WTC11 (cell line): ENCODE measurements at places on chromosomes 5 and 9.

DNA sequence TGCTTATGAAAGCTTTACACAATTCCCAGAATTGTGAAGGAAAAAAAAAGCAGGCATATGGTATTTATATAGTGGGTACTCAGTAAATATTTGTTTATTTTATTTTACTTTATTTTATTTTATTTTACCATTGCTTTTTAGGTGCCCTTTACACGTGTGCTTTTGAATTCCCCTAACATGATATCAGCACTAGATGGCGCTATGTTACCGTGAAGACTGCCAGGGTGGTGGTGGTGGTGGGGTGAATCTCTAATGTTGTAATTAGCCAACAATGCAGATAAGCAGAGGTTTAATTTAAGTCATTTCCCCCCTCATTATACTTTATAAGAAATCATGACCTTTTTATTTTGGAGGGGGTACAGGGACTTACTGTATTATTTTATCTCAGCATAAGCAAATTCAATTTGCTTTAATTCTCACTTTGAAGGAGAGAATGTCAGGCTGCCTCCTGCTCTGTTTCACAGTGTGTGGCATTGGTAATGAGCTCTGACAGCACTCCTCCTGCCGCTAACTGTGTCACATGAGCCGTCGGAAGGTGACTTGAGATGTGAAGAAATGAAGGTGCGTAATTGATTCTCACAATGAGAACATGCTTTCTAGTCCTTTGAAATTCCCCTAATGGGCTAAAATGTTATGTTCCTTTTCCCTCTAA lies 165.6 kb downstream of the YTHDC2 start:
- no peak overlapping the region for H3K27ac ChIP-seq
- peak; percentile 38 for DNase-seq
- H3K36me3 ChIP-seq: peaks cover 19% of the 10 kb centered on the region
- no peaks in the 10 kb centered on the region for H3K27me3 ChIP-seq

GRCh38 chr9:68457803-68458202 lies 82.9 kb downstream of the TMEM252 start:
- H3K4me3 ChIP-seq: no peak overlapping the region
- peaks cover 15% of the 10 kb centered on the region for H3K27me3 ChIP-seq
- H3K27ac ChIP-seq: no peak overlapping the region
- peaks cover 12% of the 10 kb centered on the region for H3K4me1 ChIP-seq

DNA sequence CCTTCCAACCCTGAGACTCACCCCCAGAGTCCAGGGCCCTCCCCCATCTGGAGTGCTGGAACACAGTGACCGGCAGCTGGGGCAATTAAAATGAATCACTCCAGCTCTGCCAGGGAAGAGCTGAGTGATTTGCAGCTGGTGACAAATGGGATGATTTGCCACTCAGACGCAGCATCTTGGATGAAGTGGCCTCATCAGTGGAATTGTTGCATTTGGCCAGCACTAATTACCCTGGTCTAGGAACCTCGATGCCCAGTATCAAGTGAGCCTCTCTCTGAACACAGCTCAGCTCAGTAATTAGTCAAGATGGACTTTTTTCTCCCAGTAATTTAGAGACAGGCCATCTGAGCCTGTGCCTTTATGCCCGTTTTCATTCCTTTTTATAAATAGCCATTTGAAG lies 259.5 kb downstream of the GRIA1 start:
- no peaks in the 10 kb centered on the region; the same call in 1 of the 2 replicates for H3K36me3 ChIP-seq
- H3K4me3 ChIP-seq: no peak overlapping the region
- no peak for DNase-seq
- H3K4me1 ChIP-seq: peaks cover 9% of the 10 kb centered on the region

GRCh38 chr5:2738700-2739359 lies 12.6 kb downstream of the IRX2 start:
- H3K4me3 ChIP-seq: peak overlapping the region; percentile 61
- no peak overlapping the region for H3K27ac ChIP-seq
- peaks cover 43% of the 10 kb centered on the region for H3K4me1 ChIP-seq
- H3K27me3 ChIP-seq: peaks cover 91% of the 10 kb centered on the region
- no peaks in the 10 kb centered on the region for H3K36me3 ChIP-seq

DNA sequence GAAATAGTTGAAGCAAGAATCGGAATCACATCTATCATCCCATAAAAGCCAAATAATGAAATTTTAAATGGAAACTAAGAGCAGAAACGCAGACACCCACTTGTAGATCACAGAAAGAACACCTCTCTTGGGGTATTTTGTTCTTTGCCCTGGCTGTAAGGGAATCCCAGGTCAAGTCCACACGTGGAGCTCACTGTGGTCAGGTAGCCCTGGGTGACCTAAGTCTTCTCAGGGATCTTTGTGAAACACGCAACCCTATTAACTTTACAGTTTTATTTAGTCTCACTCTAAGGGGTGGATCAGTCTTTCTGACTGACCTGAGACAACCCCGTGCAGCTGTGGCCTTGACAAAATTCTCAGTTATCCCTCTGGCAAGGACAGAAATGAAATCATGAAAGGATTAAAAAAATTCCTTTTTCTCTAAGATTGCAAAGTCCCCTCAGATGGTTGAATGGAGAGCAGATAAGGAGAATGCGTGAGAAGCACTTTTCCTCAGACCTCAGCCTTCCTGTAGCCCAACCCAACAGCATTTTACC lies 111.6 kb downstream of the NREP start:
- no peak for DNase-seq
- no peak overlapping the region for H3K27ac ChIP-seq
- no peak overlapping the region for H3K4me3 ChIP-seq
- peaks cover 6% of the 10 kb centered on the region for H3K36me3 ChIP-seq
- H3K27me3 ChIP-seq: no peaks in the 10 kb centered on the region
- H3K4me1 ChIP-seq: peaks cover 7% of the 10 kb centered on the region

- H3K4me1 ChIP-seq: peaks cover 26% of the 10 kb centered on the region
- peaks cover 6% of the 10 kb centered on the region for H3K36me3 ChIP-seq
- H3K27ac ChIP-seq: no peak overlapping the region
- H3K27me3 ChIP-seq: no peaks in the 10 kb centered on the region
- H3K4me3 ChIP-seq: no peak overlapping the region
Observed at GRCh38 chr5:173825215-173825865, 62.8 kb upstream of the CPEB4 start.

- DNase-seq: no peak
- H3K4me3 ChIP-seq: no peak overlapping the region
- peaks cover 5% of the 10 kb centered on the region for H3K36me3 ChIP-seq
Observed at GRCh38 chr9:106783121-106783520, 79.8 kb upstream of the ZNF462 start.
